PC-9 (cell line): ENCODE measurements at places on chromosomes 7 and 10. TPM values are rescaled to one million over a fixed set of nuclear protein-coding genes. Genes with fewer than 3 reads are reported as not detected.

Gene EEPD1
- 6.0 and 9.4 TPM in 2 replicates for total RNA-seq

- H3K27me3 ChIP-seq = no peaks in the 10 kb centered on the region
- no peak overlapping the region for H3K4me3 ChIP-seq
- no peaks in the 10 kb centered on the region for H3K36me3 ChIP-seq
- H3K27ac ChIP-seq = no peak overlapping the region
- H3K4me1 ChIP-seq = no peaks in the 10 kb centered on the region
Observed at GRCh38 chr10:6229290-6229689, 26.6 kb downstream of the PFKFB3 start.

Gene OR2A42
- not detected in 2 replicates for total RNA-seq

GRCh38 chr10:25758041-25758457 lies 176.0 kb upstream of the MYO3A start:
- no peaks in the 10 kb centered on the region for H3K27me3 ChIP-seq
- no peaks in the 10 kb centered on the region for H3K36me3 ChIP-seq
- no peaks in the 10 kb centered on the region for H3K4me1 ChIP-seq
- no peak overlapping the region for H3K4me3 ChIP-seq
- H3K27ac ChIP-seq = no peak overlapping the region

- H3K4me3 ChIP-seq = no peak overlapping the region
- H3K27me3 ChIP-seq = peaks cover 52% of the 10 kb centered on the region
- H3K36me3 ChIP-seq = no peaks in the 10 kb centered on the region
- no peaks in the 10 kb centered on the region for H3K4me1 ChIP-seq
- DNase-seq = no peak
Observed at GRCh38 chr7:141074162-141074991, 513 bp downstream of the TMEM178B start.

DNA sequence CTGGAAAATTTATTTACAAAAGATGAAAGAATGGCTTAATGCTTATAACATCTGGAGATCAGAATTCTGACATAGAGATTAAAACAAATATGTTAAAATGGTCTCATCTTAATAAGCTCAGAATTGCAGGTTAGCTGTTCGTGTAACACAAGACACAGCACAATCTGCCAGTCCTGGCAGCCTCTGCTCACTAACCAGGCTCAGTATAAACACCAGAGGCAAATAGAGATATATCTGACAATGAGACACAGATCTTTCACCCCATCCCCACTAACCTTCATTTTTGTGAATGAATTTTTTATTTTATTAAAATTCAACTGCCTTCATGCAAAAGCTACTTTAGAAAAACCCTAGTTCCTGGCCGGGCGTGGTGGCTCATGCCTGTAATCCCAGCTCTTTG lies 51.8 kb downstream of the RELN start:
- no peaks in the 10 kb centered on the region for H3K36me3 ChIP-seq
- H3K4me3 ChIP-seq = no peak overlapping the region
- H3K27ac ChIP-seq = no peak overlapping the region
- DNase-seq = no peak
- H3K4me1 ChIP-seq = no peaks in the 10 kb centered on the region

- H3K4me3 ChIP-seq = no peak overlapping the region
- H3K4me1 ChIP-seq = no peaks in the 10 kb centered on the region
- H3K27me3 ChIP-seq = no peaks in the 10 kb centered on the region
- H3K36me3 ChIP-seq = no peaks in the 10 kb centered on the region
- no peak overlapping the region for H3K27ac ChIP-seq
Observed at GRCh38 chr7:111531993-111532392, 30.3 kb downstream of the IMMP2L start.

Gene HOXA5
- total RNA-seq = 0.63 and 1.0 TPM in 2 replicates

GRCh38 chr7:22402250-22402649 lies 45.3 kb upstream of the RAPGEF5 start:
- H3K36me3 ChIP-seq = no peaks in the 10 kb centered on the region
- no peaks in the 10 kb centered on the region; the same call in 1 of the 2 replicates for H3K4me1 ChIP-seq
- no peak overlapping the region for H3K27ac ChIP-seq

Gene GNGT1
- 1.1 TPM in 1 of 2 replicates, not detected in the other for total RNA-seq

- no peaks in the 10 kb centered on the region for H3K36me3 ChIP-seq
- no peaks in the 10 kb centered on the region for H3K4me1 ChIP-seq
- H3K4me3 ChIP-seq = no peak overlapping the region
- no peak overlapping the region for H3K27ac ChIP-seq
- H3K27me3 ChIP-seq = no peaks in the 10 kb centered on the region
- no peak for DNase-seq
Observed at GRCh38 chr10:109762555-109762954, 160.8 kb downstream of the XPNPEP1 start.

DNA sequence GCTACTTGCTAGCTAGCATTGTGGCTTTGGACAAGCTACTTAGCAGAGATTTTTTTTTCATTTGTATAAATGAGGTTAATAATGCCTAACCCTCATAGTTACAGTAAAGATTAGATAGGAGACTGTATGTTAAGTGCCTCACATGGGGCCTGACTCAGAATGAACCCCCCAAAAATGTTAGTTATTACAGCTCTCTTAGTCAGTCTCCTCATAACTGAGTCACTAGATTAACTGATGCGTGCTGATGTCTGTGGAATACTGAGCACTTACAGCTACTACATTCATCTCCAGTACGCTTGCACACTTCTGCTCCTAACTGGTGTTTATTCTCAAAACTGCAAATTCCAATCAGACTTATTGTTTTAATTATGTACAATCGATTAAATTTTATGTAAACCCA lies 315.3 kb downstream of the SNX13 start:
- no peak overlapping the region for H3K4me3 ChIP-seq
- no peak overlapping the region for H3K27ac ChIP-seq
- no peaks in the 10 kb centered on the region for H3K27me3 ChIP-seq

GRCh38 chr10:60208676-60209269 lies 180.9 kb downstream of the ANK3 start:
- peaks cover 8% of the 10 kb centered on the region for H3K4me1 ChIP-seq
- H3K27me3 ChIP-seq = no peaks in the 10 kb centered on the region
- H3K27ac ChIP-seq = no peak overlapping the region
- H3K36me3 ChIP-seq = no peaks in the 10 kb centered on the region
- no peak overlapping the region for H3K4me3 ChIP-seq

GRCh38 chr10:122878799-122879338 lies 512 bp downstream of the FAM24B start:
- peak overlapping the region; percentile 85 for H3K4me3 ChIP-seq
- peaks cover 16% of the 10 kb centered on the region; the same call in 1 of the 2 replicates for H3K4me1 ChIP-seq
- no peaks in the 10 kb centered on the region for H3K27me3 ChIP-seq
- peak overlapping the region; percentile 75 for H3K27ac ChIP-seq

- H3K27me3 ChIP-seq = no peaks in the 10 kb centered on the region
- H3K27ac ChIP-seq = no peak overlapping the region
- no peaks in the 10 kb centered on the region for H3K4me1 ChIP-seq
- no peak overlapping the region for H3K4me3 ChIP-seq
Observed at GRCh38 chr10:92183199-92183598, 107.7 kb downstream of the CPEB3 start.
